ENCODE measurements at places on chromosomes 1 and 21.

GRCh38 chr1:78601068-78601467, 19.2 kb upstream of the IFI44L start:
- DNase-seq, result no peak

GRCh38 chr1:19715334-19716203, 50.9 kb downstream of the HTR6 start:
- peak; percentile 71 for DNase-seq

DNA sequence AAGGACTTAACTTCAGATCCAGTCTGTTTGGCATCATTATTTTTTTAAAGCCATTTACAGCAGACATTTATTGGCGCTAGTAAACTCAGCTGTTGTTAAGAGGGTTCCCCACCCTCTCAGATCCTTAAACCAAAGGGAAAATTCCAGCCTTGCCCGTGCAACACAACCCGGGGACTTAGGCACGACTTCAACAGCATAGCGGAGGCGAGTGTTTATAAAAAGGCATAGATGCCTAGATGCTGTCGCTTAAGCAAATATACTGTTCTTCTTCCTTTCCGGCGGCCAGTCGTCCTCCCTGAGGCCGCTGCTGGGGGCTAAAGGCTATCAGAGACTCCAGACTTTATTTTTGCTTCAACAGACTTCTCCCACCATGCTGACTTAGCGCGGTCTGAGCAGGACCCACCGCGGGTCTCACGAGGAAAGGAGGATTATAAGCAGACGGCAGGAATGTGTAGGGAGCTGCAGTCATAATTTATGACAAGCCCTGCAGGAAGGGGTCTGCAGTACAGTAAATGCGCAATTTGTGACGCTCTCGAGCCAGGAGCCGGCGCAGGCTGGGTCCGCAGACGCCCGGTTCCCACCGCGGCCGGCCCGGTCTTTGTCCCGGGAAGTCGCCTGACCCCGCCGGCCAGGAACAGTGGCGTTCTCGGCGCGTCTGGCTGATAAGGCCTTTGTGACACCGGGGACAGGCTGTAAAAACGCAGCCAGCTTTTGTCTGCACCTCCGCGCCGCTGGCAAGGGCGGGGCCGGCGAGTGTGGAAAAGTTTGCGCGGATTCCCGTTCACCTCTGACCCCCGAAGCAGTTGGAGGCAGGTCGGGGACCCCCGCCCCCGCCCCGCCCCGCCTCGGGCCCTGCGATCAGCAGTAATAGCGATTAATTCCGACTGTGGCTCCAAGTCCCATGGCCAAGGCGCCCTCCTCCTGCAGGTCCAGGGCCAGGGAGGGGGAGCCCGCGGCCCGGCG, 61.2 kb upstream of the ARHGEF16 start:
- DNase-seq, result no peak

GRCh38 chr1:169363046-169363730, 4.4 kb downstream of the NME7 start:
- DNase-seq, result no peak

DNA sequence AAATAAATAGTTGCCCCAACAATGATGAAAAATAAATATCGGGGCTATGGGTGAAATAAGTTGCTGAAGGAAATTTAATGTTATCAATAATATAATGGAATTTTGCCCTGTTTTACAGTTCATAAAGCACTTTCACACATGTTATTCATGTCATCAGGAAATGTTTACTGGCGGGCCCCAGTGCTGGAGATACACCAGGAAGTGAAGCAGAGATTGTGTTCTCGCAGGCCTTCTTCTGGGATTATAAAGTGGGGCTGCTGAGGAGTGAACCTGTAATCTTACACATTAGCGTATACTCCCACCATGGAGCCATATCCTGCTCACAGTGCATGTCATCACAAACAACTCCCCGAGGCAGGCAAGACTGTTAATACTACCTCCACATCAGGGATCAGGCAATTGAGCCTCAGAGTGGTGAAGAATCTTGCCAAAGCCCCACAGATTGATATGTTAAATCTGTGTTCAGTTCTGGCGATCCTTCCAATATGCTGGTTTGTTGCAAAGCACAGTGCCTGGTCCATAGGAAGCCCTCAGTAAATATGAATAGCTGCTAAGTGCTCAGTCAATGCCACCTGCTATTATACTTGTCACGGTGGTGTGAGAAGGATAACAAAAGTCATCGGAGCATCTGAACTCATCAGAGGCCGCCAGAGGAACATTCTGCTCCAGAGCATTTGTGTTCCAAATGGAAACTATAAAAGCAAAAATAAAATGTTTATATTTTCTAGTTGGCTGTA, 104.4 kb upstream of the UBE2U start:
- DNase-seq, result no peak

- DNase-seq, result peak; percentile 63
Observed at GRCh38 chr1:2556277-2556677, at the start of gene TNFRSF14. Gene TNFRSF14, plus strand, starts transcription at chr1:2556371. Its CDS starts 294 bp downstream, at chr1:2556665.

DNA sequence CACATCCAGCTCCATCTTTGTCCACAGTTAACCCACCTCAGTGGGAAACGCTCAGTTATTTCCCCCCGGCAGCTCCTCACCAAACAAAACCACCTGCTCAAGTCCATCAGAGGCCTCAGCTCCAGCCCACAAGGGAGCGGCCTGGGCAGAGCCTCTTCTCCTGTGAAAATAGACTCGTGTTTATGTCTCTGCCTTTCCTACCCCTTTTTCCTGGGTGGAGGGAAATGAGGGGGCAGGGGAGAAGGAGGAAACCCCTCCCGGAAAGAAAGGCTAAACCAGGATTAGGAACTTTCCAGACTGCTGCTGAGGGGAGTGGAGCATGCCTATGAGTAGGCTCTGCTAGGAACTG, 81.6 kb downstream of the PAX7 start:
- no peak for DNase-seq

- no peak for DNase-seq
Observed at GRCh38 chr21:22345624-22346023, 1347.4 kb downstream of the NCAM2 start.

GRCh38 chr1:12136916-12137610, 29.7 kb upstream of the TNFRSF1B start:
- DNase-seq, result no peak

GRCh38 chr1:236164273-236164672, 21.9 kb downstream of the GPR137B start:
- no peak for DNase-seq

GRCh38 chr21:14070049-14070893, 140.5 kb downstream of the LIPI start:
- peak; percentile 69 for DNase-seq

Data from lower leg skin (tissue), 4 donors.